IMR-90 (cell line): ENCODE measurements at places on chromosomes 2 and 18. TPM values are rescaled to one million over a fixed set of nuclear protein-coding genes. Genes with fewer than 3 reads are reported as not detected.

TNFAIP6 gene
- total RNA-seq, result 2.2 and 2.9 TPM in 2 replicates

DNA sequence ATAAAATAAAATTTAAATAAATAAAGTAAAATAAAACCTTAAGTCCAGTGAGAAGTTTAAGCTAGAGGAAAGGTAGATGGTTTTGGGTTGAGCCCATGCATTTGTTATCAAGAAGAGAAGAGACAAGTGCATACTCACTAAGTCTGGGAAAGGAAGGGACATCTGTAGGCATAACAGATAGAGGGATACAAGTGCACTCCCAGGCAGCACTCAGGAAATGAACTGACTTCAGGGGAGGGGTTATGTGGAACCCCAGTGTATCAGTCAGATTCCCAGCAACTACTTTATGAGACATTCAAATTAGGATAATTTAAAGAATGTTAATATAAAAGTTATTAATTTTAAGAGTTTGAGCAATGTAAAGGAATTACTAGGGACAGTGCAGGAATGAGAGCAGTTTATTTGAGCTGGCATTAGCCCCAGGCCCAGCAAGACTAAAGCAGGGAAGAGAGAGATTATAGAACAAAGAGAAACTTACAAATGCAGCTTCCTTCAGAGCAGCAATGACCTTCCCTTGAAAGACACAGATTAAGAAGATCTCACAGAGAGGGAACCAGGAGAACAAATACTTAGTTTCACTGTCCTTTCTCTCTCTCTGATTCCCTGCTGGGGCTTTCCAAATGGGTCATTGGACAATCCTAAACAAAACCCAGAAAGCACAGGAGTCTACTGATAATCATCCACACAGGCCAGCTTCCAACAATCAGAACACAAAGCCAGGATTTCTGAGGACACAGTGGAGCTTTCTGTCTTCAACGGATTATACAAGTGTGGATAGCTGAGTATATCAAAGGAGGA lies 109.7 kb downstream of the ERBB4 start:
- no peak for DNase-seq

DNA sequence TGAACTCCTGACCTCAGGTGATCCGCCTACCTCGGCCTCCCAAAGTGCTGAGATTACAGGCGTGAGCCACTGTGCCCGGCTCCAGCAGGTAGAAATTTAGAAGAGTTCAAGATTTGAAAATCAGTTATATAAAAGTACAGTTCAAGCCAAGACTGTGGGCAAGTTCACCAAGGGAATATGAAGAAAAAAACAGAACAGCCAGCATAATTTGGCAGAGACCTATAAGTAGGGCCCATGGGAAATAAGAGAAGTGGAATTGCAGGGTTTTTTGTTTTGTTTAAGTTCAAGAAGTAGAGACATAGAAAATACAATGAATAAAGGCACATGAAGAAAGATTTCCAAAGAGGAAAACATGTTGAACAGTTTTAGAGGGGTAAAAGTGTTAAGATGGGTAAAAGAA lies 57.9 kb downstream of the BAZ2B start:
- DNase-seq, result no peak

- DNase-seq, result peak; percentile 19
These were observed 170.1 kb downstream of the RBM43 start for GRCh38 chr2:151091583-151091982.

- DNase-seq, result no peak
These were observed 95.5 kb downstream of the CABYR start for GRCh38 chr18:24234330-24234729.

GRCh38 chr18:37613253-37613565 lies 47.6 kb upstream of the CELF4 start:
- no peak for DNase-seq

GRCh38 chr18:47113796-47114540 lies 36.3 kb downstream of the HDHD2 start:
- peak; percentile 28 for DNase-seq

DNA sequence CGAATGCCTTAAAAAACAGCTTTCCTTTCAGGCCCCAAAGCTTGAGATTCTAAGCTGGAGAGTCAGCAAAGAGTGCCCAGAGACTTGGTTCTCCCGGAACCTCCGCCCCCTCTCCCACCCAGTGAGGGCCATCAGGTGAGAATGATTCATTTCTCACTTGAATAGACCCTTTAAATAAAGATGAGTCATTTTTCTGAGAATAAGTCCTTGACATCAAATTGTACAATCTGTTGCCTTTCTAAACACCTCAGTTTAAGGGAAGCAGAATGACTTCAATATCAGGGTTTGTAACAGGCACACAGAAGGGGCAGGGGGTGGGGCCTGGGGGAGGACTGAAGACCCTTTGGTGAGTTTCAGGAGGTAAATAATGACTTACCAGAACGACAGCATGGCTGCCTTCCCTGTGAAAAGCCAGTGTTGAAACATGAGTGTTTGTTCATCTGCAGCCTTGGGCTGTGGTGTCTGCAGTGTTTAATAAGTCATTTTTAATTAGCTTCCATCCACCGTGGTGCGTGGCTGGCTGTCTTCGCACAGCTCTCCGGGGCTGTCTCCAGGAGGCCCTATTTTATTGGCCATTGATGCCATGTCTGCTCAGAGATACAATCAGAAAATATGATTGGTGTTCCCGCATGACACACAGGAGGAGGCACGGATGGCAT lies 134.9 kb upstream of the ZNF236 start:
- peak; percentile 15 for DNase-seq
